ENCODE measurements at places on chromosomes 6 and 20.

DNA sequence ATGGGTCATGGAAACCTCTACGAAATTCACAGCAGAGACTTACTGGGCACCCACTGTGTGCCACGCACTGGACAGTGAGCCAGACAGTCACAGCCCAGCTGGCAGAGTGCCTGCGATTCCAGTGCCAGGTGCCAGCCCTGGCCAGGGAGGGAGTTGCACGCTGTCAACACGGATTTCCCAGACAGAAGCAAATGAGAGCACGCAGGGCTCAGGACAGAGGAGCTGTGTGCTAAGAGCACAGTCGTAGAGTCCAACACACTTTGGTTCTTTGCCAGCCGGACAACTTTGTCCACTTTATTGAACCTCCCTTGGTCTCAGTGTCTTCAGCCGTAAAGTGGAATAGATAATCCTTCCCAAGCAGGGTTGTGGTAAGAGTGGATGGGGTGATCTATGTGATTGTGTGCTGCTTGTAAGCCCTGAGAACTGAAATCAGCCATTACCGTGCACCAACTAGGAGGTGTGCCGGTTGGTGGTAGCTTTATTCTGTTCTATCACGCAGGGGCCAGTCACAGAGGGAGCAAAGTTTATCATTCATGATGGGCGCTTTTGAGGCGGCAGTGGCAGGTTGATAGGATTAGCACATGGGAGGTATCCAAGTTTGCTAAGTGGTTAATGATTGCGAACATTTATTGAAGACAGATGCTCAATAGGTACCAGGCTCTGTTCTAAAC lies 40.6 kb downstream of the SIRPA start:
- DNase-seq = no peak

DNA sequence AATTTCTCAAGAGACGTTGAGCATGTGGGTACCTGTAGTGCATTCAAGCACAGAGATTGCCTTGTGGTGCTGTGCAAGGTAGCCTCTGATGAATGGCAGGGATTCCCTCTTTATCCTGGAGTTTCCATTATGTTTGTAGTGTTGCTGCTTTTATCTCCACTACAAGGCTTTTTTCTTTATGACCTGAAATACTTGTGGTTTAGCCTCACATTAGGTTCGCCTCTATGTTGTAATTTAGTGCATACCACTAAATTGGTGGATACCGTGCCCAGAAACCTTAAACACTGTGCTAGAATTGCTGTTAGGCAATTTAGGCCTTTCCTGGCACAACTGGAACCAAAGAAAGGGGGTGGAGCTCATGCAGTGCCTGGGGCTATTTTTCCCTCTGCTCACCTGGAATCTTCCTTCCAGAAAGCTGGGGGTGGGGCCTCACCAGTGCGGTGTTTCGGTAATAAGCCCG lies 76.8 kb downstream of the NCOA7 start:
- peak; percentile 86 for DNase-seq

DNA sequence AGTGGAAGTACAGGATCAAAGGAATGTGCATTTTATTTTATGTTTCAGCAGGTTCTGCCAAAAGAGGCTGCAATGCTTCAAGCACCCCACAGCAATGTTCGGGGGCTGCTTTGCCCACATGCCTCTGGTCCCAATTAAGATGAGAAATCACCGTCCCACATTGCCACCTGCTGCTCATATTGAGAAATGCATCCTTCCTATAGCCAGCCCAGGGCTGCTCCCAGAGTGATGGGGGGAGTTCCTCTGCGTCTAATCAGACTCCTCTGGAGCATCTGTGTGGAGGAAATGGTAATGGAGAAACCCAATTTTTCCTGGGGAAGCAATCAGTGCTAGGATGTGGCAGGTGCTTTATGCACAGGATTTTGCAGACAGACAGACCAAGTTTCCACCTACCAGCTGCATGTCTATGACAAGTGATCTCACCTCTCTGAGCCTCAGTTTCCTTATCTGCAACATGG lies 33.7 kb downstream of the PTGIS start:
- peak; percentile 47 for DNase-seq

GRCh38 chr6:105087571-105088211 lies 92.1 kb downstream of the POPDC3 start:
- DNase-seq = peak; percentile 79

GRCh38 chr20:24917797-24918578 lies 31.1 kb upstream of the CST7 start:
- peak; percentile 49 for DNase-seq

- no peak for DNase-seq
Observed at GRCh38 chr6:137836788-137837187, 30.3 kb upstream of the TNFAIP3 start.

DNA sequence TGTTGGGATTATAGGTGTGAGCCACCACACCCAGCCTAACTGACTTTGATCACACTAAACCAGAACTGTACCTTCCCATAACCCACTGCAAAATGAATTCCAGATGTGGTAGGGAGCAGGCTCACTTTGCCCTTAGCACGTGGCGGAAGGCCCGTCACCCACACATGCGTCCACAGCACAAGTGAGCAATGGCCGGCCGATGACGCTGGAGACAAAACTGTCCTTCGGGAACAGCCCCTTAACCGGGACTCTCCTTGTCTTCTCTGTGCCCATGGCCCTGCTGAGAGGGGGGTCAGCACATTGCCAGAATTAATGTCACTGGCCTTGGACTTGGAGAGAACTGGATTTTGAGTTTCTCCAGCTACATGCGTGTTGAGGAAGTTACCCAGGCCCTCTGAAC lies 107.2 kb downstream of the TOX2 start:
- DNase-seq = no peak

- no peak for DNase-seq
Observed at GRCh38 chr6:109236115-109237076, 141.1 kb downstream of the CEP57L1 start.

- peak; percentile 27 for DNase-seq
Observed at GRCh38 chr6:53647462-53648094, 18.0 kb downstream of the KLHL31 start.

All from fibroblast of lung (primary cell).